CD4-positive, alpha-beta T cell treated with Interleukin-17A for 1 hour (primary cell): ENCODE measurements at places on chromosomes 13 and 19.

- no peak for DNase-seq
These were observed 362.5 kb downstream of the ZNF536 start for GRCh38 chr19:30734669-30735068.

DNA sequence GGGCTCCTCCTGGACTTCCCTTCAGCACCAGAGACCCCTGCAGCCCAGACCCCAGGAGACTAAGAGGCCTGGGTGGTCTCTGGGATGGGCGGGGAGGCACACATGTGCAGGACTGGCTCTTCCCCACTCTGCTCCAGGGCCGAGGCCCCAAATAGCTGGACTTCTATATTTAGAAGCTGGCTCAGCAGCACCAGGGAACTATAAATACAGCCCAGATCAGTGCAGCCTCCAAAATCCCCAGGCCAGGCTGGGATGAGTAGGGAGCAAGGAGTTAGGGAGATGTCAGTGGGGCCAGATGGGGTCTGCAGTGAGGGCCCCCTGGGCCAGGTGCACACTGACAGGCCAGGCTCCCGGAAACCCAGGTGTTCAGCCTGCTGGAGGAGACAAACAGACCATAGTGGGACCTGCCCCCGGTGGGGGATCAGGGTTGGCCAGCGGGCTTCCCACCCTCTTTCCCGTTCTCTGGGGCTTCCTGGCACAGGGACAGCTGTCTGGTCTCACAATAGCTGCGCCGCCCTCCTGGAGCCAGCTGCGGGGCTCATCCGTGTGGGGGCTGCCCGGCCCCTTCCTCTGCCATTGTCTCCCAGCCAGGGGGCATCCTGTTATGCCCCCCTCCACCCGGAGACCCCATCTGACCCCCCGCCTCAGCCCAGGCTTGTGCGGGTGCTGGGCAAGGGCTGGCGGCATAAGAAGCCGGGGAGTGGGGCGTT lies 5.5 kb upstream of the ADGRE5 start:
- DNase-seq: no peak

DNA sequence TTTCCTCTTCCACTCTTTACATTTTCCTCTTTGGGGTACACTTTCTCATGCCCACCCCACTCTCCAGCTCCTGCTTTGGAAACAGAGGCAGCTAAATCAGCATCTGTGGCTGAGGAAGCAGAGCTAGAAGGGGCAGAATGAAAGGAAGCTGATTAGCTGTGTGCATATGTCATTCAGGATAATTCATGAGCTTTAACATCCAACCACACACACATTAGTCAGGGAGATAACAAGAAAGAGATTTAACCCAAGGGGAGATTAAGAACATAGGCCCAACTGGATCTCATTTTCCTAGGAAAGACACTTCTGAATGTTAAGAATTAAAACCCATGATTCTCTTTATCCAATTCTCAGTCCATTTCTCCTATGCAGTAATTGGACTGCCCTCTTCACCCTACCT lies 405.5 kb downstream of the TBC1D4 start:
- DNase-seq: no peak

- no peak for DNase-seq
These were observed 41.3 kb downstream of the MYH14 start for GRCh38 chr19:50244695-50245094.

DNA sequence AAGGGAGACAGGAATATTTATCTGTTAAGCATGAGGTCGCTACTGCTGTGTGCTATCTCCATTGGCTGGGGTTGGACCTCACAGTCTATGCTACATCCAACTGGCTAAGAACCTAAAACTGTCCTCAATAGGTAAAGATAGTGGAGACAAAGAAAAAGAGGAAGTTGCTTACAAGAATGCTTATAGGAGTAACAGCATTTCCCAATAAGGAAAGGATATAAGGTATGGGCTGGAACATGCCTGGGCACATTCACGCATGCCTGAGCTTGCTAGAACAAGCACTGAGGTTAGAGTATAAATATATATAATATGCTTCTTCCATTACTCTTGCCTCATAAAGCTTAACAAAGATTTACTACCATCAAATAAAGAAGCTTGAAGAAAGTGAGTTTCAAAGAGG lies 47.9 kb upstream of the CEACAM21 start:
- no peak for DNase-seq

- no peak for DNase-seq
These were observed 1346.0 kb upstream of the SPRY2 start for GRCh38 chr13:81686877-81687276.

- DNase-seq: no peak
These were observed 340.0 kb upstream of the SLITRK5 start for GRCh38 chr13:87331178-87331577.

- DNase-seq: no peak
These were observed 31.6 kb upstream of the ZNF724 start for GRCh38 chr19:23281663-23282276.
